ENCODE measurements at places on chromosomes 2 and 18. TPM values are rescaled to one million over a fixed set of nuclear protein-coding genes. Genes with fewer than 3 reads are reported as not detected.

DNA sequence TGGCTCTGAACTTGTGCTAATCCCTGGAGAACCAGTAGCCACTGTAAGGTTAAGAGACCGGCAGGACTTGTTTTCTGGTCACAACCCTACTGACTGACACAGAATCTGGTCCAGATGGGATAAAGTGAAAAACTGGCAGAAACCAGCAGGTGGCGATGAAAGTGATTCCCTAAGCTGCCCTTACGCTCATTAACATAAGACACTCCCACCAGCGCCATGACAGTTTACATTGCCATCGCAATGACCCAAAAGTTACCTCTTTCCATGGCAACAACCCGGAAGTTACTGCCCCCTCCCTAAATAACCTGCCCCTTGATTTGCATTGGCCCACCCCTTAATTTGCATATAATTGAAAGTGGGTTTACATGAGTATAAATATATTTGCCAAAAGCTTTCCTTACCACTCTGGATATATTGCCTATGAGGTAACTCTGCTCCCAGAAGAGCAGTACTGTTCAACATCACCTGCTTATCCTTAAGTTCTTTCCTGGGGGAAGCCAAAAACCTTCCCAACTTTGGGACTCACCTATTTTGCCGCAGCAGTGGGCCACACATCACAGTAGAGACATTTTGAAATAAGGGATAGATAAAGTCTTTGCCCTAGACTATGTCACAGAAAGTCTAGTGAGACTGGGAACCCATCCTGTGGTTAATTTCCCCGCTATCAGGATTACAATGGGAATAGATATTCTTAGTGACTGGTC, 35.8 kb upstream of the AFF3 start:
- no peak for DNase-seq
- H3K27ac ChIP-seq, result no peak overlapping the region

- H3K27ac ChIP-seq, result no peak overlapping the region
- H3K4me1 ChIP-seq, result no peaks in the 10 kb centered on the region
- no peak overlapping the region for H3K4me3 ChIP-seq
Observed at GRCh38 chr18:48819781-48820482, 130.8 kb downstream of the SMAD7 start.

The MALL gene
- 5.8 TPM for total RNA-seq

The RGPD3 gene
- 0.36 TPM for total RNA-seq

The FER1L5 gene
- total RNA-seq, result under 0.01 TPM

- no peak for DNase-seq
- no peak overlapping the region for H3K27ac ChIP-seq
- H3K4me3 ChIP-seq, result no peak overlapping the region
- no peaks in the 10 kb centered on the region for H3K27me3 ChIP-seq
- no peaks in the 10 kb centered on the region for H3K36me3 ChIP-seq
- no peaks in the 10 kb centered on the region for H3K4me1 ChIP-seq
Observed at GRCh38 chr18:6118080-6118479, 222.8 kb upstream of the TMEM200C start.

The CCDC178 gene
- 1.7 TPM for total RNA-seq

DNA sequence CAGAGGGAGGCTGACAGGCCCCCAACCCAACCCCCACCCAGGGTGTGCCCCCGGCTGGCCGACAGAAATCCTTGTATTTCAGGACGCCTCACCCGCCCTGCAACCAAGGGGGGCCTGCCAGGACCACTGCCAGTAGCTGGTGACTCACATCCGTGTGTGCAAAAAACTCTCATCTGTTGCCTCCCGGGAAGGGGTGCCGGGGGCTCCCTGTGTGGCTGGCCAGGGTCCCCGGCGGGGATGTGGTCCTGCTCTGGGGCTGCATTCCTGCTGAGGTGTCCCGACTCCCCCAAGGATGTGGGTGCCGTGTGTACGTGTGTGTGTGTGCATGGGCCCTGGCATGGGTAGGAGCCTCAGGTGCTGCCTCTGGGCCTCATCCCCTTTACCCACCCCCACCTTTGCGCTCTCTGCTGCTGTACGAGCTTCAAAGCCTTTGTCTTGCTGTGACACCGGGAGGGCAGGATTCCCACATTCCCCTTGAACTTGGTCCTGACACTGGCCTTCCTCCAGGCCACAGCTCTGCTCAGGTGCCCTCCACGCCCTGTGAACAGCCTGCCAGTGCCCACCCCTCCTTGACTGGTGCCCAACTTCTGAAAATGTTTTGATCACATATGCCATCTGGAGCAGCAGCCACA, 226.3 kb upstream of the HDAC4 start:
- H3K4me3 ChIP-seq, result no peak overlapping the region
- no peak for DNase-seq
- no peak overlapping the region for H3K27ac ChIP-seq
- no peaks in the 10 kb centered on the region for H3K36me3 ChIP-seq
- peaks cover 9% of the 10 kb centered on the region for H3K4me1 ChIP-seq

The CFAP65 gene
- not detected for total RNA-seq

- H3K27me3 ChIP-seq, result no peaks in the 10 kb centered on the region
- DNase-seq, result no peak
- H3K27ac ChIP-seq, result peak overlapping the region; percentile 17
Observed at GRCh38 chr2:9212661-9213411, 6.2 kb downstream of the ASAP2 start.

The ANKRD30BL gene
- total RNA-seq, result not detected

DNA sequence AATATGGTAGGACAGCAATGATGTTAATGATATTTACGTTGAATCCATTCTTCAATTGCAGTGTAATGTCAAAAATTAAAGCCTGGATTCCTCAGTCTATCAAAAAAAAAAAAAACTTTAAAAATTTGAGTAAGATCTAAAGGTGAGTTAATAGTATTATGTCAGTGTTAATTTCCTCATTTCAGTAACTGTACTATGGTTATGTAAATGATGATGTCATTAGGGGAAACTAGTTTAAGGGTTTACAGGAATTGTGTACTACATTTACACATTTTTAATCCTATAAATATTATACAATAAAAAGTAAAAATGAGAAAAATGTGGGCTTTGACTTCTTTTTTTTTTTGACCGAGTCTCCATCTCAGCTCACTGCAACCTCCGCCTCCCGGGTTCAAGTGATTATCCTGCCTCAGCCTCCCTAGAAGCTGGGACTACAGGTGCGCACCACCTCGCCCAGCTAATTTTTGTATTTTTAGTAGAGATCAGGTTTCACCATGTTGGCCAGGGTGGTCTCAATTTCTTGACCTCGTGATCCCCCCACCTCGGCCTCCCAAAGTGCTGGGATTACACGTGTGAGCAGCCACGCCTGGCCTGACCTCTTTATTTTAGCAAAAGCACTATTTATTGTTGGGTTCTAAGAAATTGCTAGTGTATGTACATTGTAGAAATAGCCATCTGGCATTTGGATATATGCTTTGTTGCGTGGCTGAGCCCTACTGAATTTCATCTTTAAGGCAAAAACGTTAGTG, 106.5 kb downstream of the XIRP2 start:
- no peak for DNase-seq
- H3K27ac ChIP-seq, result no peak overlapping the region
- no peaks in the 10 kb centered on the region for H3K4me1 ChIP-seq
- H3K4me3 ChIP-seq, result no peak overlapping the region
- H3K36me3 ChIP-seq, result no peaks in the 10 kb centered on the region

GRCh38 chr18:6881034-6881820, 151.7 kb downstream of the ARHGAP28 start:
- no peaks in the 10 kb centered on the region for H3K36me3 ChIP-seq
- no peaks in the 10 kb centered on the region for H3K27me3 ChIP-seq
- H3K4me1 ChIP-seq, result peaks cover 26% of the 10 kb centered on the region
- peak overlapping the region; percentile 52 for H3K27ac ChIP-seq

DNA sequence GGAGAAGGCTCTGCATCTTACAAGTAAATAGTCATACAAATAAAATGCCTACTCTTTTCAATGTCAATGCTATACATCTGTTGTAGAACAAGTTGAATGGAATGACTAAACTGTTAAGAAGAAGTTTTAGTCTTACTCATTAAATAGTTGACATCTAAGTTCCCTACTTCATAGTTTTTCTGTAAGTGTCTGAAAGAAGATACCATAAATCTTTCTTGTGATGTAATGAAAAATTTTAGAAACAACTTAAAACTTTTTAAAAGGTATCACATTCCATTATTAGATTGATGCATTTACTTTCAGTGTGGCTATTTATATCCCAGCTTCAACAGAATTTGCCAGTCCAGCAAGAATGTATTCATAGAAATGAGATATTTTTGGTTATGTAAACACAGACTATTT, 185.2 kb upstream of the EPC2 start:
- no peak overlapping the region for H3K27ac ChIP-seq
- H3K4me3 ChIP-seq, result no peak overlapping the region
- peaks cover 13% of the 10 kb centered on the region for H3K4me1 ChIP-seq
- H3K36me3 ChIP-seq, result no peaks in the 10 kb centered on the region
- no peaks in the 10 kb centered on the region for H3K27me3 ChIP-seq

The GALNT3 gene
- total RNA-seq, result 0.41 TPM

- no peak overlapping the region for H3K27ac ChIP-seq
- no peaks in the 10 kb centered on the region for H3K36me3 ChIP-seq
- no peaks in the 10 kb centered on the region for H3K4me1 ChIP-seq
- H3K27me3 ChIP-seq, result no peaks in the 10 kb centered on the region
- no peak overlapping the region for H3K4me3 ChIP-seq
Observed at GRCh38 chr2:195737511-195738325, 80.7 kb downstream of the SLC39A10 start.

The GCG gene
- total RNA-seq, result not detected

GRCh38 chr18:68034296-68034695, 517.8 kb upstream of the DSEL start:
- H3K27me3 ChIP-seq, result no peaks in the 10 kb centered on the region
- H3K4me3 ChIP-seq, result no peak overlapping the region
- DNase-seq, result no peak
- no peaks in the 10 kb centered on the region for H3K36me3 ChIP-seq
- H3K4me1 ChIP-seq, result no peaks in the 10 kb centered on the region
- H3K27ac ChIP-seq, result no peak overlapping the region

The FIGN gene
- 2.9 TPM for total RNA-seq

The TDRD15 gene
- total RNA-seq, result not detected

DNA sequence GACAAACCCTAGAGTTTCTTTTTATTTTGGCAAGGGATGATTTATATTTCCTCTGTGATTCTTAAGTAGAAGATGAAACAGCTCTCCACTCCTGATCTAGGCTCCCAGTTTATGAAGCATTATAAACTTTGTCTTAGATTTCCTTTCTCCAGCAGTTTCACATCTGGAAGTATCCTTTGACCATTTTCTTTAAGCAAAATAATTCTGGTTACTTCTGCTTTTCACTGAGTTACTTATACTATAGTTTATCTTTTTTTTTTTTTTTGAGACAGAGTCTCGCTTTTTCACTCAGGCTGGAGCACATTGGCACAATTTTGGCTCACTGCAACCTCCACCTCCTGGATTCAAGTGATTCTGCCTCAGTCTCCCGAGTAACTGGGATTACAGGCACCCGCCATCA, 45.5 kb downstream of the KCMF1 start:
- peaks cover 63% of the 10 kb centered on the region for H3K4me1 ChIP-seq
- H3K36me3 ChIP-seq, result no peaks in the 10 kb centered on the region
- H3K27ac ChIP-seq, result no peak overlapping the region
- no peak overlapping the region for H3K4me3 ChIP-seq
- H3K27me3 ChIP-seq, result no peaks in the 10 kb centered on the region

DNA sequence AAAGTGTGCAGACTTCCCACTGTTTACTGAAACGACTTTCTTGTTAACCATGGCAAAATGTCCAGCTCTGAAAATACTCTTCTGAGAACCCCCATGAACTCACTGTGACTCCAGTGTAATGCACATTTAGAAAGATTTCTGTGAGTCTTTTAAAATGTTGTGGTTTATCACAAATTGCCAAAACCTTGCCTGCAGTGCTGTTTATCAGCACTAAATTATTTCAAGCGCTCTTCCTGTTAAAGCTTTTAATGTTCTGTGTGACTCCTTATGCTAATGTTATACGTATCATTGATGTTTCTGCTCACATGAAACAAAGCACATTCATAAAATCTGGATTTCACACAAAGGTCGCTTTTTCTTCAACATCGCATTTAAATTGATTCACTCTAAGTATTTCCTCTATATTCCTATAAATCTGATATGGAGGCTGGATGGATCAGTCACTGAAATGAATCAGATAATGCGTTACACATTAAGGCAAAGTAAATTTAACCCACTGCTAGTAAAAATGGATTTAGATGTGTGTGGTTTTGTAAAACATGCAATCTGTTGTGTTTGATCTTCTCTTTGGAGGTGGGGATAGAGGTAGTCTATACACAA, 521.2 kb downstream of the NYAP2 start:
- no peak overlapping the region for H3K27ac ChIP-seq
- H3K4me3 ChIP-seq, result no peak overlapping the region
- DNase-seq, result no peak
- no peaks in the 10 kb centered on the region for H3K36me3 ChIP-seq

The VWC2L gene
- 0.28 TPM for total RNA-seq

The CIB4 gene
- not detected for total RNA-seq

The CTIF gene
- total RNA-seq, result 46.6 TPM

DNA sequence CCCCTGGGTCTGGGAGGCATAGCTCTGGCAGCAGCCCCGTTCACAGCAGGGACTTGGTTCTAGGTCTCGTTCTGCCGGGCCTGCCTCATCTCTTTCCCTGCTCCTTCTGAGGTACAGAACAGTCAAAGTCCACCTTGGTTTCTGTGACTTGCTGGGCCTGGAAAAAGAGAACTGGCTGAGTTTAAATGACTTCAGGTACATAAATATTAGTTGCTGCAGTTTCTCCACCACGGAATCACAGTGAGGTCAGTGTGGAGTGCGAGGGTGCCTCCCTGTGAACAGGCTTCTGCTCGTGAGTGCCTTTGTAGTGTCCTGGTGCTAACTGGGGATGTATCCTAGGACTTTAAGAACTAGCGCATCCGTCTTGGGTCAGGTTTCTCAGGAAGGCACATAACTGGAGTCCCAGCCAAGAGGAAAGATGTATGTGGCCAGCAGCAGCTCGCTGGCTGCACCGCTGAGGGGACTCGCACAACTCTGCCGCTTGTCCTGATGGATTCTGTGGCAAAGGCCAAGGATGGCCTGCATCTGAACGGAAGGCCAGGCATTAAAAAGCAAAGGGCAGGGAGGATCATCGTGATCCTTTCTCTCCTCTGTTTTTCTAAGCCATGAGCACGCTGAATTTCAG, 188.6 kb downstream of the SH3RF3 start:
- no peaks in the 10 kb centered on the region for H3K27me3 ChIP-seq
- H3K27ac ChIP-seq, result peak overlapping the region; percentile 76
- peaks cover 44% of the 10 kb centered on the region for H3K4me1 ChIP-seq

GRCh38 chr2:165535471-165535870, 66.0 kb downstream of the CSRNP3 start:
- H3K27ac ChIP-seq, result no peak overlapping the region
- no peak for DNase-seq
- H3K4me1 ChIP-seq, result no peaks in the 10 kb centered on the region
- H3K4me3 ChIP-seq, result no peak overlapping the region
- H3K27me3 ChIP-seq, result no peaks in the 10 kb centered on the region

Data from sigmoid colon (tissue), 7 donors.